ENCODE measurements at places on chromosomes 3 and 15. TPM values are rescaled to one million over a fixed set of nuclear protein-coding genes. Genes with fewer than 3 reads are reported as not detected.

- H3K27me3 ChIP-seq: no peaks in the 10 kb centered on the region
- H3K36me3 ChIP-seq: no peaks in the 10 kb centered on the region
- no peak overlapping the region for H3K27ac ChIP-seq
- H3K4me1 ChIP-seq: no peaks in the 10 kb centered on the region
Observed at GRCh38 chr3:82143661-82144412, 382.4 kb upstream of the GBE1 start.

DNA sequence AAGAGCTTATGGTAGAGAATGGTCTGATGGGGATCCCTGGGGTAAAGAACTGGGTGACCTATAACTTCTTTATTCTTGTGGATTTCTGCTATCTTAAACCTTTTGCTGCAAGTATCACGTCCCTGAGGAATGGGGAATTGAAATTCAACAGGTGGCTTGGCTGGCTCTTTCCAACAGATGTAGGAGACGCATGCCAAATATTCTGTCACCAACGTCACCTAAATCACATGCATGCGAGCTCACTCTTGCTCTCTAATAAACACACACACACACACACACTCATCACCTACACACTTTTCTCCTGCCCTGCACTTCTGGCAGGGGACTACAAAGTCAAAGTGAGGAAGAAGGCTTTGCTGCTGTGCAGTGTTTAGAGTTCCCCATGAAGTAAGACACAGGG is 145.8 kb upstream of the NECTIN3 start:
- H3K27ac ChIP-seq: no peak overlapping the region
- H3K4me3 ChIP-seq: no peak overlapping the region
- no peaks in the 10 kb centered on the region for H3K36me3 ChIP-seq
- peaks cover 19% of the 10 kb centered on the region for H3K27me3 ChIP-seq
- H3K4me1 ChIP-seq: no peaks in the 10 kb centered on the region

DNA sequence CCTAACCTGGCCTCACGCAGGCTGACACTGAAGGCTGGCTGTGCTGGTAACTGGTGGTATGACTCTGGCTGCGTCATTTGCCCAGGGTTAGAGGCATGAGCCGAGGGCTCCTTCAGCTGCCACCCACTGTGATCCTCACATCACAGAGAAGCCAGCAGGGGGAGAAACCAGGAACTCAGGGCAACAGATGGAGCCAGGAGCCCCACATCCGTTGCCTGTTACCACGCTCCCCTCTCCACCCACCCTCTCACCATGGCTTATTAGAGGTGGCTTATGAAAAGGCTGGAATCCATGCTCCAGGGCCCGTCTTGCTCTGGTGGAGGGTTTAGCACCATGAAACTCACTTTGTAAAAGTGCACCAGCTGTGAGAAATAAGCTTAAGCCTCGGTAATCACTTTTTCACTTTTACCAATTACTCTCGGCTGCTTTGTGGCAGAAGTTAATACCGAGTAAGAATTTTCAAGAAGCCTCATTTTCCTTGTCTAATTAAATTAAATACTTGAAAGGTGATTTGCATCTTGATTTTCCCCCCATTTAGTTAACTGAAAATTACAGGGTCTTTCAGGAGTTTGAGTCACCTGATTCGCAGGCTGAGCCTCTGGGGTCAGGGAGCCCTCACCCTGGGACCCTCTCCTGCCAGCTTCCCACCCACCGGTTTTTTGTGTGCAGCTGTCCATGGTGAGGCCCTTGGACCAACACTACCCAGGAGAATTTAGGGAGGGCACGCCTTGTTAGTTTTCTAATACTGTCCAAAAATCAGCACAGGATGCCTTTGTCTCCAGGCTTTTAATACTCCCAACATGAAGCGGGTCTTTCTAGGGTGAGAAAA is 60.9 kb downstream of the ASB7 start:
- H3K27me3 ChIP-seq: peaks cover 7% of the 10 kb centered on the region
- H3K36me3 ChIP-seq: no peaks in the 10 kb centered on the region
- no peak for DNase-seq

The PPP1R14D gene
- total RNA-seq: not detected

All from activated CD4-positive, alpha-beta T cell treated with anti-CD3 and anti-CD28 coated beads for 36 hours (primary cell).